ENCODE measurements at places on chromosomes 5 and 9. TPM values are rescaled to one million over a fixed set of nuclear protein-coding genes. Genes with fewer than 3 reads are reported as not detected.

DNA sequence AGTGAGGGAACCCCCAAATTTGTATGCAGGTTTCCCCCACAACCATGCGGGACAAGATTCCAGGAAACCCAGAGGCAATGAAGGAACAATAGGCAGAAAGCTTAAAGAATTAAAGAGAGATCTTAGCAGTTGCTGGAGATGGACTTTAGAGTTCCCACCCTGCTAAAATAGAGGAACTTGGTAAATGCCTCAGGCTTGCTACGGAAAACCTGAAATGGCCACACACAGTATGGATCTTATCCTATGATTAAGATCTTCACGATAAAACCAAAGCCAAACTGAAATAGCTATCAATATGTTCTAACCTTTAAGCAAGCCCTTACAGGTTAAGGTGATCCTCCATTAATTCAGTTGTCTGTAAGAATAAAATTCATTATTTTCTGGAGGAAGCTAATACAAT, 148.3 kb downstream of the RANBP17 start:
- H3K27me3 ChIP-seq, result no peaks in the 10 kb centered on the region
- no peak overlapping the region for H3K27ac ChIP-seq
- no peaks in the 10 kb centered on the region for H3K4me1 ChIP-seq
- no peak for DNase-seq
- no peaks in the 10 kb centered on the region for H3K36me3 ChIP-seq

DNA sequence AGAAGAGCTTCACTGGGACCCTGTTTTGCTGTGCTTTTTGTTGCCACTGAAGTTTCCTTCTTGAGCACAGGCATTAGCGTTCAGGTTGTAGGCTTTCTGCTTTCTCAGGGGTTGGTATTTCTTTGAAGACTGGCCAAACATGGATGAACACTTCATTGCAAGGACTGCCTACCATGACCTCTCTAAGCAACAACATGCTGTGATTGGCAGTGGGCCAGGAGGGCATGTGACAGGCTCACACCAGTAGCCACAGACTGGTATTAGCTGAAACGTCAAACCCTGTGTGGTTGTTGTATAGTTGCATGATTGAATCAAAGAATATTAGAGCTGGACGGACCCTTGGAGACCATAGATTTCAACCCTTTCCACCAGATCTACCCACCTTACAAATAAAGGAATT, 20.0 kb upstream of the MLANA start:
- no peak for DNase-seq
- H3K4me3 ChIP-seq, result no peak overlapping the region
- H3K27ac ChIP-seq, result no peak overlapping the region
- no peaks in the 10 kb centered on the region for H3K27me3 ChIP-seq

The PCDHGC5 gene
- total RNA-seq, result 2.9 TPM

DNA sequence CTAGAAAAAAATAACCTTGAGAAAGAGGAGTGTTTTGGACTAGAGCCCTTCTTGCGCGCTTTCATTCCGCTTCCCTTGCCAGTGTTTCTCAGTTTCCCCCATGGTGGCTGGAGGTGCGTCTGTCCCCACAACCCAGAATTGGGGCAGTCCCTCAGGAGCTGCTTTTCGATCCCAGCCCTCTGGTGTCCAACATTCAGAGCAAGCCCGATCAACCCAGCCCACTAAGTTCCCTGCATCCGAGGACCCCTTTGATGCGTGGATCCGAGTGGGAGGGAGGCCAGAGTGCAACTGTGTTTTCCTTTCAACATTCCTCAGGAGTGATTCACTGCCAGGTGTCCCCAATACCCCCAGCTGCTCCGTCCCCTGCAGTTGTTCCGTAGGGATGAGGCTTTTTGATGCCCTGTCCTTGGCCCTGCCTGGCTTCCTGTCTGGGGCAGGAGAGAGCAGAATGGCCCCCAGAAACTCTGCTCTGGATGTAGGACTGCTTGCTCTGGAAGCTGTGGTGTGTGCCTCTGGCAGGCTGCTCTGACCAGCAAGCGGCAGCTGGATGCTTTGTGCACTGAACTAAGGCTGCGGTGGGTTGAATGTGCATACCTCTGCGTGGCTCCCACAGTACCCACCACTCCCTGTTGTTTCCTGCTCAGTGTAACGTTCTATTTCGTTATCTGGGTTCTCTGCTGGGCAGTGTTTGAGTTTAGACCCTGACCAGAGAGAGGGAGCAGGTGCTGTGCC, 117.5 kb downstream of the BOD1 start:
- peaks cover 26% of the 10 kb centered on the region for H3K4me1 ChIP-seq
- no peak overlapping the region for H3K4me3 ChIP-seq
- peak; percentile 23 for DNase-seq

DNA sequence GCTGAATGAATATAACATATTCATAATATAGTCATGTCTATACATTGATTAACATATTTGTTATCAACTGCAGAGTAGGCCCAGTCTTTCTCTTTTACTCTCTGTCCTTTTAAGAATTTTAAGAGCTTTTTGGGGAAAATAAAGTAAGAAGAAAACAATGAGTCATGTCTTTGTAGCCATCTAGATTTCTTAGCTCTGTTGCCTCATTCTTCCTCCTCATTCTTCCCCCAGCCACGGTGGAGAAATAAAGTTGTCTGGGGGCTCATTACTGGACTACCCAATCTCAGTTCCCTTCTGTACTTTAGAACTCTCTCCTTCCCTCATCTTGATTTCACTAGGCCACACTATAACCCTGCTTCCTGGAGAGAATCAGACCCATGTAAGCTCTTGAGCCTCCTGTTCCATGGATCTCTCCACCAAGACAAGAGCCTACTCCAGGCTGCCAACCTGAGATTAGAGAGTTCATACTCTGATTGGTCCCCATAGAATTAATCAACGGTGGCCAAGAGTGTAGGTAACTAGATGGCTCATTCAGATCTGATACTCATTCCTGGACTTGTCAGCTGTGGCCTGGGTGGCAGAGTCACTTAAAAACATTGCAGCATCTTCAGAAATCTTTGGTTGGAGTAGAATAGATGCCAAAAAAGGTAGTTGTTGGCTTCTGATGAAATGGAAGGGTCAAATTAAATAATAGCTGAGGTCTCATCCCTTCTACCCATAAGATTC, 44.2 kb downstream of the ITGA1 start:
- DNase-seq, result peak; percentile 35
- peaks cover 9% of the 10 kb centered on the region for H3K4me1 ChIP-seq
- no peak overlapping the region for H3K27ac ChIP-seq
- H3K36me3 ChIP-seq, result no peaks in the 10 kb centered on the region

DNA sequence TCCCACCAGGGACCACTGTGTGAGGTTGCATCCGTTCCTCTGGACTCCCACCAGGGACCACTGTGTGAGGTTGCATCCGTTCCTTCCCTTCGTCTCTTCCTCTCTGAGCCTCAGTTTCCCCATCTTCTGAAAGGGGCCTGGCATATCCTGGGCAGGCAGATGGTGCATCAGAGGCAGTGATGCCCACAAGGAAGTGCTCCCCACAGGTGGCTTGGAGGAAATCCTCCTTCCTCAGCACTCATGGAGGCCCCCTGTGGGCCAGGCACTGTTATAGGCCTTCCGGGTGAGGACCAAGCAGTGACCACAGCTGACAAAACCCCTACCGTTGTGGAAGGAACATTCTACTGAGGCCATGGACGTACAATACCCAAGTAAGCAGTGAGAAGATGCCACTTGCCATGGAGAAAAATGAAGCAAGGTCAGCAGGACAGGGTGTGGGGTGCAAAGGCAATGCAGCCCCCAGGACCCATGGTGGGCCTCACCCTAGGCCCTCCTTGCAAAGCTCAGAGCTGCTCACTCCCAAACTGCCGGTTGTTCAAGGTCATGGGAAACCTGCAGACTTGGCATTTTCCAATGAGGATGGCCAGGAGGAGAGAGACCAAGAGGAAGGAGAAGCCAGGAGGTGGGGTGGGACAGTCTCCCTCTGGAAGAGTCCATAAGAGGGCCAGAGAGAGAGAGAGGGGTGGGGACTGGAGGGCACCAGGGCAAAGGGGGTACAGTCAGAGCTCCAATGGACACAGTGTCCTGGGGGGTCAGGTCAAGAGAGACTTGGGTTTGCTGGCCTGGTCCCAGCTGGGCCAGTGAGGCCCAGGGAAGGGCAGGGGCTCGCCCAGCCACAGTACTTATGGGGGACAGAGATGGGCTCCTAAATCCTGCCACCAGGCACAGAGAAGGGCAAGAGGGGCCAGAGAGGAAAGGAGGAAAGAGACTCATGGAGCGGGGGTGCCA, 51.1 kb downstream of the C9orf50 start:
- peak; percentile 36 for DNase-seq
- H3K4me1 ChIP-seq, result peaks cover 30% of the 10 kb centered on the region

GRCh38 chr5:137075163-137075970, 423.8 kb downstream of the SPOCK1 start:
- no peak overlapping the region for H3K4me3 ChIP-seq
- no peaks in the 10 kb centered on the region for H3K27me3 ChIP-seq
- DNase-seq, result peak; percentile 9
- H3K4me1 ChIP-seq, result no peaks in the 10 kb centered on the region

- DNase-seq, result no peak
- no peak overlapping the region for H3K27ac ChIP-seq
- H3K36me3 ChIP-seq, result no peaks in the 10 kb centered on the region
Measured at GRCh38 chr5:158807946-158808345, 291.8 kb downstream of the EBF1 start.

- no peak for DNase-seq
- H3K36me3 ChIP-seq, result no peaks in the 10 kb centered on the region
- peaks cover 5% of the 10 kb centered on the region for H3K4me1 ChIP-seq
- H3K27me3 ChIP-seq, result peaks cover 32% of the 10 kb centered on the region
- H3K27ac ChIP-seq, result no peak overlapping the region
Measured at GRCh38 chr5:141817631-141818030, 60.6 kb downstream of the PCDH1 start.

- no peak overlapping the region for H3K4me3 ChIP-seq
- DNase-seq, result no peak
- H3K27me3 ChIP-seq, result peaks cover 6% of the 10 kb centered on the region
- H3K36me3 ChIP-seq, result no peaks in the 10 kb centered on the region
- no peaks in the 10 kb centered on the region for H3K4me1 ChIP-seq
Measured at GRCh38 chr9:90097237-90097636, 492.4 kb downstream of the GADD45G start.

GRCh38 chr9:114180696-114181606, 25.6 kb downstream of the COL27A1 start:
- H3K4me3 ChIP-seq, result no peak overlapping the region

- no peak overlapping the region for H3K4me3 ChIP-seq
- peak; percentile 90 for DNase-seq
- no peaks in the 10 kb centered on the region for H3K36me3 ChIP-seq
- peaks cover 11% of the 10 kb centered on the region for H3K4me1 ChIP-seq
Measured at GRCh38 chr5:96709152-96709821, 47.1 kb downstream of the CAST start.

DNA sequence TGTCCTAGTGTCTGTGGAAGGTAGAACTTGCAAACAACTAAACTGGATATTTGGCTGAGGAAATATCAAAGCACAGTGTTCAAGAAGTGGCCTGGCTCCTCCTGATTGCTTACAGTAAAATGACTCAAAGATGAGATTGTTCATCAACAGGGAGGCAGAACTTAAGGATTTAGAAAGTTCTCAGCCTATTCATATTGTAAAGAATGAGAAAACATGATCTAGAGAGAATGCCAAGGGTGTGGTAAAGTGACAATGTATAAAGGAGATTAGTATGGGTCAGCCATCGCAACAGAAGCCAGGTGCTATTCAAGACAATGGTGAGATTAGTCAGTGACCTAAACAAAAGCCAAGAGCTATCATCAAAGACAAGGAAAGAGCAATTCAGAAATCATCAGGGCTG, 372.3 kb downstream of the SPOCK1 start:
- H3K27me3 ChIP-seq, result 0 out of 2 replicates have a peak, but pooled peaks cover 2% of the 10 kb centered on the region
- no peaks in the 10 kb centered on the region for H3K4me1 ChIP-seq
- no peaks in the 10 kb centered on the region for H3K36me3 ChIP-seq
- no peak overlapping the region for H3K27ac ChIP-seq

- no peak for DNase-seq
- H3K4me3 ChIP-seq, result no peak overlapping the region
- no peaks in the 10 kb centered on the region for H3K27me3 ChIP-seq
- no peaks in the 10 kb centered on the region for H3K36me3 ChIP-seq
- no peak overlapping the region for H3K27ac ChIP-seq
Measured at GRCh38 chr5:68378204-68378820, 162.8 kb downstream of the PIK3R1 start.

DNA sequence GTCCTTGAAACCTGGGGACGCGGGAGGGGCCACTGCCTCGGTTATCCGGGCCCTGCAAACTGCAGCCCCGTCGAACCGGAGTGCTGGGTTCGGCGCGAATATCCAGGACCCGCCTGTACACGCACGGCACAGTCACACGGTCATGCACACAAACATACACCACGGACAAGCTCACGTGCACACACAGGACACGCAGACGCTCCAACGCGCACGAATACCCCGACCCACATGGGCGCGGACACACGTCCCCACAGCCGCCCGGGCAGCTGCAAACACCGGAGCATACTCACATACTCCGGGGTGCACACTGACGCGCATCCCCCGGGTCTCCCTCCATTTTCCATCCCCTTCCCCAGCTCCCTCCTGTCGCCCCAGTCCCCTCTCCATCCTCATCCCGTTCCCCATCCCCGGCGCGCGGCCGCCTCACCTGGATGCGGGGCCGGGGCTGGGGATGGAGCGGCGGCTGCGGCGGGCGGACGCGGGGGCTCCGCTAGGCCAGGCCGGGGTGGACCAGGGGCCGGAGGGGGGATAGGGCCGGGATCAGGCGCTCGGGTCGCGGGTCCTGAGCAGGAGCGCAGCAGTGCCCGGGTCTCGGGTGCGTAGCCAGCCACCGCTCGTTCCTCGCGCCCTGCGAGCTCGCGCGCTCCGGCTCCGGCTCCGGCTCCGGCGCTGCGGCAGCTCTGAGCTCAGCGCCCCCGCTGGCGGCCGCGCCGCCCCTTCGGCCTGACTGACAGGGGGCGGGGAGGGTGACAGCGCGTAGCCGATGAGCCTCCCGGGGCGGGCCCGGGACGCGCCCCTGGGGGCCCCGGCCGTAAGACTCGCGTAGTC, at the start of the genes EIF4E1B and SNCB:
Gene EIF4E1B (plus strand): TSS at position 823 of the 828 bp plus-strand sequence. CDS start 12,113 bp downstream, outside the sequence.
Gene SNCB (minus strand): TSS at position 682 of the 828 bp plus-strand sequence. CDS start 880 bp downstream, outside the sequence.
- peak within 1 kb of the TSS; percentile 26 for H3K4me3 ChIP-seq
- no peak for DNase-seq
- H3K4me1 ChIP-seq, result peaks cover 2% of the 10 kb centered on the region
- H3K36me3 ChIP-seq, result no peaks in the 10 kb centered on the region
- peaks cover 73% of the 10 kb centered on the region for H3K27me3 ChIP-seq
- no peak within 1 kb of the TSS for H3K27ac ChIP-seq

The KCTD16 gene
- 1.4 TPM for total RNA-seq

DNA sequence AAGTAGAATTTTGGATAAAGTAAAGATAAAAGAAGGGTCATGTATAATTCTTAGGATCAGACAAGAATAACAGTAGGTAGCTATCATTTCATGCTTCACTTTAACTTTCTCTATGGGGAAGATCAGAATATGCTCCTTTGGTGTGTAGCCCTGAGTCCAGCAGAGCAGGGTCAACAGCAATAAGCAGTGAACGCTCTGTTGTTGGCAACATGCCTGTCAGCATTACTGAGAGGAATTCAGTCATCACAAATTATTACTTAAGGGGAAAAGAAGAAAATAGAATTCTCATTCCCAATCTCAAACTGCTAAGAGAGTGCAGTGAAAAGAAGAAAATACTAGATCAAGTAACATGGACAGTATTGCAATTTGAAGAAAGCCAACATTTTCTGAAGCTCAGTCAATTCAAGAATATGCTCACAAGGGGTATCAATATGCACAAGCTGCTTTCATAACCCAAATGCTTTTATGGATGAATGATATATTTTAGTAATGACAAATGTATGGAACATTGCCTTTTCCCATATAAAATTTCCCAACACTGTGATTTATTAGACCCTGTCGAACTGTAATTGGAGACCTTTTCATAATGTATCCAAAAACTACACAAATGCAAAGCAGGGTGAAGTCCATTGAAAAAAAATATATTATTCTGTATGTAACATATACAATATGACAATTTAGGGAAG, 1359.4 kb downstream of the EFNA5 start:
- no peak overlapping the region for H3K4me3 ChIP-seq
- no peaks in the 10 kb centered on the region for H3K4me1 ChIP-seq
- H3K36me3 ChIP-seq, result no peaks in the 10 kb centered on the region
- DNase-seq, result peak; percentile 56

The RGS7BP gene
- total RNA-seq, result not detected
